ELF-1 (cell line): ENCODE measurements at places on chromosomes 2 and 18.

DNA sequence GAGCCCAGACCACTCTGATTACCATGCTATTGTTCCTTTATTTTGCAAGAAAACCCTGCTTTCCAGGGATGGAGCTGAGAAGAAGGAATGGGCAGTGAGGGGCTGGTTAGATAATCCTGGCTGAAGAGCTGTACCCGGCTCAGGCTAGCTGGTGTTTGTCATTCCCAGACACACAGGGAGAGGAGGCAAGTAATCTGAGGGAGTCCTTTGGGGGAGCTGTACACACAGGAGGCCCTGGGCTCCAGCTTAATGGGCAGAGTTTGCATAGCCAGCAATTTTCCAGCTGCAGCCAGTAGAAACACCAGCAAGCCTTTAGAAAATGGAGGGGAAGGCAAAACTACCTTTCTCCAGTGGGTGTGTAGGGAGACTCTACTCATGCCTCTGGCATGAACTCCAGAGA lies 259.3 kb downstream of the SOX11 start:
- no peak for DNase-seq

DNA sequence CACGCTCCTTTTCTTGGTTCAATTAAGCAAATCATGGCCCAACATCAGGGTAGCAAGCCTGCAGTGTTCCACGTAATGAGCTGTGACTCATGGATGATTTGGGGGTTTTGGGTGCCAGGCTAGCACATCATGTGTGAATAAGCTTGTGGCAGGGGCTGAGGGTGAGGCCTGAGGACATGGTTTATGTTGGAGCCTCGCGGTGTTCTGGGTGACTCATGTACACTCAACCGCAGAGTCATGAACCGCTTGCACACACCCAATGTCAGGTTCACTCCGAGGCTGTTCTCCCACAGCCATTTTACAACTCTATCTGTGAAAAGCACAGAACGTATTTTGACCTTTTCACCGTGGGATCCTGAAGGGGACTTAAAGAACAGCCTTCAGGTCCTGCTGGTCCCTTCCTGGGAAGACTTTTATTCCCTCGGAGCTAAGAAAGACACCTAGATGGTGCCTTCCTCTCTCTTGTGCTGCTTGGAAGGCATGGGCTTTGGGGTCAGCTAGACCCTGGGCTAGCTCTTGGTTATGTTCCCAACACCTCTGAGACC lies 139.9 kb upstream of the ZEB2 start:
- no peak for DNase-seq

DNA sequence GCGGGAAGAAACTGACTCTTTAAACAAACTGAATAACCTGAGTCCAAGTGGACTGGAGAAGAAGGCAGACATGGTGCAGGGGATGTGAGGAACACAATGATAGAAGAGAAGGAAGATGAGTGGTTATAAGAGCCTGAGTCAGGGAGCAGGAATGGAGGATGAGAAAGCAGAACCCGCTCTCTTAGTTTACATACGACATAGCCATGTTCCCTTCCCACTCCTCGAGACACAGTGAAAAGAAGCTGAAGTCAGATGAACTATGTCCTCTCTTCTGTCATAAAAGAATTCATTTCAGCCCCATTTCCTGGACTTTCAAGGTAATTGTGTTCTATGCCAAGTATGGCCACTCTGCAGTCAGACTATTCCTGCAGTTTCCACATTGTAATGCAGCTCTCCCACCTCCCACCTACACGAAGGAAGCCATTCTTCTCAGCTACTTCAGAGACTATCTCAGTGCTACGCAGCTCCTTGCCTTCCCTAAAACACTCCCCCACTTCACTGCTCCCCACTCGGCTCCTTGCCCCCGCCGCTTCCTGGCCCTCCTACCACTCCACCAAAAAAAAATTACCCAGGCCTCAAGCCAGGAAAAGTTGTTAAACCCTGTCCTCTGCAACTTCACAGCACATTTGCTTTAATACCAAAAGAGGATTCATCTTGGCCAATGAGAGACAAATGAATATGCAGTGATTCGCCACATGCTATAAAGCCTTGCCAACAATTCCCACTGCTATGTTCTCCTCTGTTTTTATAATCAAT lies 323.4 kb upstream of the EPHA4 start:
- DNase-seq, result no peak

GRCh38 chr2:31674446-31674845 lies 93.7 kb upstream of the SRD5A2 start:
- DNase-seq, result no peak

DNA sequence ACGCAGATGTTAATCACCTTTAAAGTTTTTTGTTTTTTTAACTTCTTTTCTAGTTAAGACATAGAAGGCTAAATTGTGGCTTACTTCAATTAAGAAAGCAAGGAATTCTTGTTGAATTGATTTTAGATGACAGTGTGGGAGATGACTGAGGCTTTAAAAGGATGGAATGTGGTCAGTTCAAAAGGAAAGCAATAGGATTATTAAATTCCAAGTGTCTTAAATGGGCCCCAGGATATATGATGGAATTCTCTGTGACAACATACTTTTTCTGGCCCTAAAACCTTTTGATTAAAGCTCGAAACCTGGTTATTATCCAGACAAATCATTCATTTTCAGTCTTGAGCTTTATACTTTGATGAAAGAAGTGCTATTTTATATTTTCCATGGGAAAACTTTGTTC lies 179.0 kb upstream of the TMEFF2 start:
- DNase-seq, result no peak

GRCh38 chr2:173855661-173856060 lies 109.5 kb downstream of the SP3 start:
- no peak for DNase-seq
